HCT116 (cell line): ENCODE measurements at places on chromosomes 4 and X. TPM values are rescaled to one million over a fixed set of nuclear protein-coding genes. Genes with fewer than 3 reads are reported as not detected.

DNA sequence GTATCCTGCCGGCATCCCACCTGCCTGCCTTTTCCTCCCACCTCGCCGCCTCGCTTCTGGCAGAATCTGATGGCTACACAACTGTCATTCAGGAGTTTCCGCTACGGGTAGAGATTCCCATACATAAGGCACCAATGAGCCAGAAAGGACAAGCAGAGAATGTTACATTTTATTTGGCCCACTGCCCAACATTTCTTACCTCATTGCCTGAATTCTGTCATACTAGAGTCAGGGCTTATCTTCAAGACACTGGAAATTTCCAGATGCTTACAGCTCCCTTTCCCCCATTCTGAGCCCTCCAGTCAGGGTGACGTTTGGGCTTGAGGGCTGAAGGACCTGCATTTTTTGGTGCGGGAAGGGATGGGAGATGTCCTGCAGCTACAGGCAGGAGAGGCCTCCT is 113.0 kb downstream of the NHS start:
- no peaks in the 10 kb centered on the region for H3K4me1 ChIP-seq
- H3K27me3 ChIP-seq: no peaks in the 10 kb centered on the region
- H3K36me3 ChIP-seq: no peaks in the 10 kb centered on the region
- H3K27ac ChIP-seq: no peak overlapping the region
- H3K4me3 ChIP-seq: no peak overlapping the region

DNA sequence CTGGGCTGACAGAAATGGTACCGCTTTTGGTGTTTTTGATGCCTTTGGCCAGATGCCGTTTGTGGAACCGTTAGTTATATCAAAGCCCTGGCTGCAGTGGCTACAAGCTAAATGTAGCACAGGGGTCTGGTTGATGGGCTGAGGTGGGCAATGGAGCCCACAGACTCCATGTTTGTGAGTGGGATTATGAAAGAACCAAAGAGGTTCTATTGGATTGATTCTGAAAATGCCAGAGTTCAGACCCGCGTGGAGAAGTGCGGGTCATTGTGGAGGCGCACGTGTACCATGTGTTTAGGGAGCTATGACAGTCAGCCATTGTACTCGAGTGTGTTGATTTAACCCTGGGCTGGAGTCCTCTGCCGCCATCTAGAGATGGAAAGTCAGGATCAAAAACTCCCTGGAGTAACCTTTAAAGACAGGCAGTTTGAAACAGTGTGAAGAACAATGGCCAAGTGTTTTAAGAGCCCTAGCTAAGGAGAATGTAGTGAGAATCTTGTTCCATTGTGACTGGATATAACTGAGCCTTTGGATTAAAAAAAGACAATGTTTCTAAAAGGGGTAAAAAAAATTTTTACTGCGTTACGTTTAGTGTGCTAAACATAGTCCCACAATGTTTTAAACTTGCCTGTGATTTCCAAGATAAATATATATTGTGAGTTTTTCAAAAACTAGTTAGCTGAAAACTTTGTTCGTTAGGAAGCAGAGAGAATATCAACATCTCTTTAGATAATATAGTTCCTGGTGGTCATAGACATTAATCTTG is 12.7 kb downstream of the ART3 start:
- H3K4me1 ChIP-seq: peaks cover 11% of the 10 kb centered on the region
- no peaks in the 10 kb centered on the region for H3K27me3 ChIP-seq
- no peak overlapping the region for H3K27ac ChIP-seq
- no peak overlapping the region for H3K4me3 ChIP-seq

DNA sequence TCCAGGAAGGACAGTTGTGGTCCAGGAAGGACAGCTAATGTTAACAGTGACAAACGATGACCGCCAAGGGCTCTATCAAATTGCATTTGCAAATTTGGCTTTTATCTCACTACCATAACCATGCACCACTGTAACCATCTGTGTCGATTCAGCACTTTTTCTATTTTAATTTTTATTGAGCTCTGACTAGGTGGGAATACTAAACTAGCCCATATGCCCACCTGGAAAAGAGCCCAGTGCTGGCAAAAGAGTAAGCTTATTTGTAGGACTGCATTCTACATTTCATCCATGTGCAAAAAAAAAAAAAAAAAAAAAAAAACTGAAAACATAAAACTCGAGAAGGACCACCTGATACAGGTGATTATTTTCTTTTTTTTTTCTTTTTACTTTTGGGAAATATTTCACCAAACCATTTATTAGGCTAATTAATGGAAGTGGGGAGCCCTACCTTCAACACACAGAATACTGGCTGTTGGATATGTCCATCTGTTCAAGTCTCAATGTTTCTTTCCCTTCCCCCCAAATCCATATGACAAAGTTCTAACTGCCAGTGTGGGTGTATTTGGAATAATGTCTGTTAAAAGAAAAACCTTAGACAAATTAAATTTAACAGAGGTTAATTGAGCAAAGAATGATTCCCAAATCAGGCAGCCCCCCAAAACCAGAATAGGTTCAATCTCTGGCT is 99.5 kb upstream of the MXRA5 start:
- H3K4me1 ChIP-seq: no peaks in the 10 kb centered on the region
- H3K4me3 ChIP-seq: no peak overlapping the region
- H3K27ac ChIP-seq: no peak overlapping the region
- DNase-seq: no peak
- no peaks in the 10 kb centered on the region for H3K27me3 ChIP-seq

DNA sequence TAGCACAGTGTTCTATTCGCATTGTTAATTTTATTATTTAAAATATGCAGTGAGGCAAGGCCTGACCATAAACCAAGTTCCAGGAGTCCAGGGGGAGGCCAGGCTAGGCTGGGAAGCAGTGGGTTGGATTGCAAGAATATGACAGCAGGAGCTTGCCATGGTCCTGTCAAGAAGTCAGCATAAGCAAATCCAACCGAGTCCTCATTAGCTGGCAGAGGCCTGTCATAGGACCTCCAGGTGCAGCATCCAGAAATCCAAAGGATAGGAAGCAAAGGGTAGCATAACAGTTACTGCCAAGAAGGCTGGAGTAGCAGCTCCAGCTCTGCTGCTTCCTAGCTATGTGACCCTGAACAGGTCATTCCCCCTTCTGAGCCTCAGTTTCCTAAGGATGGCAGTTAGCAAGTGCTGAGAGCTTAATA is 13.4 kb downstream of the PJA1 start:
- H3K4me3 ChIP-seq: no peak overlapping the region
- H3K27ac ChIP-seq: no peak overlapping the region
- peaks cover 60% of the 10 kb centered on the region for H3K4me1 ChIP-seq
- no peak for DNase-seq

DNA sequence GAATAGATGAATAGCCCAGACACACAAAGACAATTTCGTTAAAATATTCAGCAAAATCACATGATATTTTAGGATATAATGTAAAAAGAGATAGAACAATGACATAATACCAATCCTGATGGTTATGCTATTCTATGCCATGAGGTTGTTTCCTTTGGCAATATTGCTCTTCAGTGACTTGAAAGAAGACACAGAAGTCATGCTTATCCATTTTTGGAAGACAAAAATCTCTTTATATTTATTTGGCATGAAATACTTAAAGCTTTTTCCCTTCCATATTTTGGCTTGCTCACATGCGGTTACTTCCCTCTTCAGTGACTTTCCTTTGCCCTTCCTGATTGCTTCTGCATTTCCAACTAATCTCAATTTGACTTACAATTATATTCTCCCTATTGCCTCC is 314.8 kb downstream of the IQCM start:
- no peak for DNase-seq
- no peaks in the 10 kb centered on the region for H3K27me3 ChIP-seq
- no peaks in the 10 kb centered on the region for H3K36me3 ChIP-seq
- no peak overlapping the region for H3K27ac ChIP-seq

GRCh38 chrX:103330681-103331288 is 746 bp downstream of the TCEAL7 start:
- H3K4me3 ChIP-seq: no peak overlapping the region
- H3K4me1 ChIP-seq: no peaks in the 10 kb centered on the region
- no peaks in the 10 kb centered on the region for H3K36me3 ChIP-seq
- DNase-seq: no peak
- H3K27me3 ChIP-seq: no peaks in the 10 kb centered on the region

Gene MSN
- total RNA-seq: 119 TPM

- no peaks in the 10 kb centered on the region for H3K36me3 ChIP-seq
- no peak overlapping the region for H3K4me3 ChIP-seq
- no peak overlapping the region for H3K27ac ChIP-seq
- no peak for DNase-seq
Measured at GRCh38 chr4:164529486-164529885, 224.4 kb upstream of the SMIM31 start.

DNA sequence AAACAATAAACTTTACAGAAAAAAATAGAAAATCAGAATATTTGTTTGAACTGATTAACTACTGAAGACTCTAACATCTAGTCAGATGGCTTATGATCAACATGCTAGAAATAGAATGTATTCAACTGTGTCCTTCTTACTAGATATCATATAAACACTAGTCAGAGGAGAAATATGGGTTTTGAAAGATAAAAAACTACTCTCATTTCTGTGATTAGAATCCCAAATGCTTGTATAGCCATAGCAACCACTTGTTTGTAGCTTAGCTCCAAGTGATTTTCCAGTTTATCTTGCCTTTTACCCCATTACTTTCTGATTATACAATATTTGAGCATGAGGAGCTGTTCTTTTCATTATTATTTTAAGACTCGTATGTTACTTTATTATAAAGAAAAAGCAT is 31.2 kb downstream of the USP38 start:
- H3K27ac ChIP-seq: no peak overlapping the region
- no peaks in the 10 kb centered on the region for H3K27me3 ChIP-seq
- peaks cover 22% of the 10 kb centered on the region; the same call in 1 of the 2 replicates for H3K36me3 ChIP-seq

DNA sequence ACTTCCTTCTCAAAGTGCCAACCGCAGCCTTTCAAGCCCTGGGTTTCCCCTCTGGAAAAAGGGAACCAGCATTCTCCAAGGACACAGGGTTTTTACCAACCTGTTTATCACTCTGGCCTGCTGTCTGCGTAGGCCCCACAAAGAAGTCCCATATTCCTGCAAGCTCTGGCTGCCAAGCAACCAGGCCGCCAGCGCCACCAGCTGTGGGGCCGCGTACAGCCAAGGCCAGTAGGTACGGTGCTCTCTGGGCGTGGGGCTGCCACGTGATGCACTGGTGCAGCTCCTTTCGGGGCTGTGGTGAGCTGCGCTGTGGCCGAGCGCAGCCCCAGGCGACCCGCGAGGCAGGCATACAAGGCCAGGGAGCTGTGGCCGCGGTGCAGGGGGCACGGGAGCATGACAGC is 22.1 kb downstream of the LUZP4 start:
- no peak for DNase-seq
- H3K27ac ChIP-seq: no peak overlapping the region
- no peaks in the 10 kb centered on the region for H3K36me3 ChIP-seq
